NCI-H510A (cell line): ENCODE measurements at places on chromosomes 1 and 21.

DNA sequence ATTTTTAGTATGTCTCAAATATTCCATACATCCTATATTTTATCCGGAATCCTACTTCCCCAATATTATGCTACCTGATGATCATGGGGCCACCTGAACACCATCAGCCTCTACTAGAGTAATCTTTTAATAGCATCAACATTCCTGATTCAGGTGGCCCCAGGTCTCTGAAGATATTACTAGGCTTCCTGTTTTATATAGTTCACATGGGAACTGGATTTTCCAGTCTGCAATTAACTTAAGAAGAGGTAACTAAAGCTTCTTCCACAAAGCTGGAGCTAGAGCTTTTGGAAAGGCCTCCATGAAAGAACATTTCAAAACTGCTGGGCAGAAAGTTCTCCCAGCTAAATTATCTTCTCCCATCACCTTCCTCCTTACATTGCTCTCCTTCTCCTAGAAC lies 72.3 kb upstream of the ADAM30 start:
- no peak for DNase-seq

DNA sequence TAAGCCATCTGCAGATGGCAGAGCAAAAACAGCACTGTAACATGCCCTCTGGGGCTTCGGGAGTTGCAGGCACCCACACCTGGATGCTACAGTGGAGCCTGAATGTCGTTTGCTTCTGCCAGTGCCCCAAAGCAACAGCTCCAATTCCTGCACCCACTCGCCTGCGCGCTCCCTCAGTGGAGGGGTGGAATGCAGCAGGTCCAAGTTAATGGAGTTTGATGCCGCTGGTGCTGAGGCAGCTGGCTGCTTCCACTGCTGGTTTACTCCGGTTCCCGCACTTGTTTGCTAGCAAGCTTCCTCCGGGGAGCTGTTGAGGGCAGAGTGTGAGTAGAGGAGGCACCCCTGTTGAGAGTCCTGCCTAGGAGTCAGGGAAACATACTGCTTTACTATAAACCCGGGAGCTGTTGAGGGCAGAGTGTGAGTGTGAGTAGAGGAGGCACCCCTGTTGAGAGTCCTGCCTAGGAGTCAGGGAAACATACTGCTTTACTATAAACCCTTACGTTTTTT lies 584.0 kb upstream of the TMPRSS15 start:
- no peak for DNase-seq

GRCh38 chr21:37430184-37430821 lies 63.7 kb downstream of the DYRK1A start:
- DNase-seq, result no peak

DNA sequence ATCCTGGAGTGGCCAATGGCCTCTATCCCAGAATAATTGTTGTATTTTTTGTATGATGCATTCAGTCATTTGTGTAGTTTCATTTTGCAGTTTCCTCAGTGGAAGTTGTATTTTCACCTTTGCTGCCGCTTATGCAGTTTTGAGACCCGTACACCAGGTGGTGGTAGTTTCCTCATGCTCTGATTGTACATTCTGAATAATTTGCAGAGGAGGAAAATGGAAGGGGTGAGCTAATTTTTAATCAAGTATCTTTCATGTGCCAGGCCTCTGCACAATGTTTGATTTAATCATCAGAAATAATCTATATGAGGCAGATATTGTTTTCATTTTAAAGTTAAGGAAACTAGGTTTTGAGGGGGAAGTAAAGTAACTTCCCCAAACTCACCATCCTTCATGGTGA lies 29.5 kb downstream of the HLX start:
- no peak for DNase-seq

GRCh38 chr1:26138974-26139558 lies 19.8 kb upstream of the FAM110D start:
- DNase-seq, result peak; percentile 13

GRCh38 chr1:209890641-209891330 lies 47.2 kb upstream of the SYT14 start:
- DNase-seq, result no peak

DNA sequence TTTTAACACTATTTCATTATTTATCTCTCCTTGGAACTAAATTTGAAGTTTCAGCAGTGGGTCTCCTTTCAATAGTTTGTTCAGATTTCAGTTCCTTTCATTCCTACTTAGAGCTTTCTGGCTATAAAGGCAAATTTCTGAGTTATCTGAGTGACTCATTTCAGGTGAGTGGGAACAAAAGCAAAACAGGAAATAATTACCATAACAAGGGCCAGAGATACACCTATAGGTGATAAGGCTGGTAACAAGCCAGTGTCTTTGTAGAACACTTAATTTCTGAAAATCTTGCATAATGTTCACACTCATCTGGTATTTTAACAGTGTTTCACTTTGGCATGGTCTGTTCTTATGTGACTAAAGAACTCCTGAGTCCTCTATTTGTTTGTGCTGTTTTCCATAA lies 64.5 kb upstream of the PRRC2C start:
- no peak for DNase-seq

- no peak for DNase-seq
Observed at GRCh38 chr21:16624479-16625118, 888.2 kb upstream of the CXADR start.

DNA sequence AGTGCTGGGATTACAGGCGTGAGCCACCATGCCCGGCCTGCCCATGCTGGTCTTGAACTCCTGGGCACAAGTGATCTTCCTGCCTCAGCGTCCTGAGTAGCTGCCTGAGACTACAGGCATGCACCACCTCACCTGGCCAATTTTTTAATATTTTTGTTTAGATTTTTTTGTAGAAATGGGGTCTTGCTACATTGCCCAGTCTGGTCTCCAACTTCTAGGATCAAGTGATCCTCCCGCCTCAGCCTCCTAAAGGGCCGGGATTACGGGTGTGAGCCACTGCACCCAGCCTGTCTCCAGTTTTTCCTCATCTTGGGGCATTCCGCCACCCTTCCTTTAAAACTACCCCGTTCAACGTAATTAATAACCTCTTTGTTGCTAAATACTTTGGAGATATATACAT lies 7.4 kb downstream of the PMF1 start:
- DNase-seq, result no peak

- peak; percentile 72 for DNase-seq
Observed at GRCh38 chr1:156504438-156504813, 3.9 kb upstream of the MEF2D start.

- no peak for DNase-seq
Observed at GRCh38 chr1:185342672-185343259, 25.7 kb upstream of the IVNS1ABP start.

GRCh38 chr1:247529771-247530355 lies 6.4 kb downstream of the OR2C3 start:
- no peak for DNase-seq

- no peak for DNase-seq
Observed at GRCh38 chr1:112849425-112850033, 106.5 kb downstream of the SLC16A1 start.

- DNase-seq, result peak; percentile 31
Observed at GRCh38 chr1:110210604-110211495, 736 bp downstream of the KCNC4 start.

GRCh38 chr1:18118078-18118477 lies 10.5 kb downstream of the IGSF21 start:
- peak; percentile 62 for DNase-seq

DNA sequence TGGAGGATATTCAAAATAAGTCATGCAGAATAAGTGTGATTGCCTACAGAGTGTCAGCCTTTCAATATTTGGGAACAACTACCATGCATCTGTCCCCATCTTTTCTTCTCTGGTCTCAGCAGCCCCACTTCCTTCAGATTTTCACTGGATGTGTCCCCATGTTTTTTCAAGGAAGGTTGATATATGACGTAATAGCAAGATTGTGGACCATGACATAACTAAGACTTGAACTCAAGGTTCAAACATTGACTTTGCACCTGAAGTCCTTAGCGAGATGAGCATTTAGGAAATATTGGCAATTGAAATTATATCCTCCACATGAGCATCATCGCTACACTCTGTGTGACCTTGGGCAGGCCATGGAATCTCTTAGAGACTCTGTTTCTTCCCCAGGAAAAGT lies 5.8 kb downstream of the NAV1 start:
- no peak for DNase-seq

DNA sequence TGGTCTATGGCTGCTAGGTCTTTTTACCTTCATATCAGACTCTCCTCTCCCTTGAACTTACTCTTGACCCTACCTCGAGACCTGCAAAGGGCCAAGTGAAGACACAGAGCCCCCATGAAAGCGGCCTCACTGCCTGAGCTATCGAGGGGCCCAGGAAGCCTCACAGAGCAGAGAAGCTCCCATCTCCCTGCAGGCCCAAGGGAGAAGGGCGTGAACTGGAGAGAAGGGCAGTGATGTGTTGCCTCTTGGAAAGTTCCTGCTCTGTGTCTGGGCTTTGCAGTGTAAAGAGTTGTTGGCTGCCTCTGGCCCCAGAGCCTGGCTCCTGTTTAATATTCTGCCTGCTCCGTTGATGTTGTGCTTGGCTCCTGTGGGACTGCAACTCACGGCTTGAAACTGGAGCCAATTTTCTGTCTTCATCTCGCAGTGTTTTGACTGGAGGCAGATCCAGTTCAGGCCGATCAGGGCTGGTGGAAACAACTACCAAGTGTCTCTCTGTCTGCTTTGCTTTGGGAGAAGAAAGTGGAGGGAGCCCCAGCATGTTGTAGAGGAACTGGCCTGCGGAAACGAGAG lies 4.3 kb downstream of the SERTAD4 start:
- DNase-seq, result no peak

DNA sequence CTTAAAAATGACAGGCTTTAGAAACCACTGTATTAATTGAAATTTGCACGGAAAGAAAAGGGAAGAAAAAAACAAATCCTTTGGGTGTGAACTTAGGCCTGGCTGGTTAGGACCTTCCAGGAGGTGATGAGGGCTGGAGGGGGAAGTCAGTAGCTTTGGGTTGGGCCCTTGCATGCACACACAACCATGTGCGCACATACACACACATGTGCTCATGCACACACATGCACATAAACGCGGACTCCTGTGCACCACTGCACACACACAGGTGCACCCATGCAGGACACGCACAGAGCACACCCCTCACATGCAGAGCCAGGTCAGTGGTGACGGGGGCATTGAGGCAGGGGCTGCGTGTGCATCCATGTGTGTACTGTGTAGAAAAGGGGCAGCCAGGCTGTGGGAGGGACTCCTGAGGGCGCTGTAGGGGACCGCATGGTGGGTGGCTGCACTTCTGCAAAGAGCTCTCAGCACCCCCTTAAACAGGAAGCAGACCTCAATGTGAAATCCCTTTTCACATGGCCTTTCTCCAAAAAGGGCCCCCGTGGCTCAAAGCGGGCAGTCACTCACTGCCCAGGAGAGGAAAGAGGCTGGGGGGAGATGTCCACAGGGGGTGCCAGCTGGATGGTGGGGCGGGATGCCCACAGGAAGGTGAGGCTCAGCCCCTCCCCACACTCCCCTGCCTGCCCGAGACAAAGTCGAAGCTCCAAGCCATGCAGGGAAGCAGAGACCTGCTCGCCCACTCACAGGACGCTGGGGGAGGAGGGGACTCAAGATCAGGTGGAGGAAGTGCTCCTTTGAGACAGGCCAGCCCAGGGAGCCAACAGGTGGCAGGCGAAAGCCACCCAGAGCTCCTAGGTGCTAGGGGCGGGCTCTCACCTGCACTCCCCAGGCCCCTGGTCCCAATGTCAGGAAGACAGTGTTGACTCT lies 95.2 kb downstream of the ITPKB start:
- DNase-seq, result no peak

DNA sequence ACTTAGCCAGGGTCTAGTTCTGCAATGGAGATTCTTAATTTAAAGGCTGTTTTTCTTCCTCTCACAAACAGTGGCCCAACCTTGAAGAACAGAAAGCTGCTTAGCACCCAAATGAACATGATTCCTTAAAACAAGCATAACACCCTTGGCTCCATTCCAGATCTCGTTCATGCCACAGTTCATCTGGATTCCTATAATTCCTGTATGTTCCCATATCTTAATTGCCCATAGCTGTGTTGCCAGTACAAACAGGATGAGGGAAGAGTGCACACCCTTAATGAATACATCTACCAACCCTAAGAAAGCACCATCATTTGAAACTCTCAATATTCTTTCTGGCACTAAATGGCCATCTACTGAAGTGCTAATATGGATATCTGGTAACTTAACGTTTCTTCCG lies 45.5 kb downstream of the TGFB2 start:
- DNase-seq, result no peak

DNA sequence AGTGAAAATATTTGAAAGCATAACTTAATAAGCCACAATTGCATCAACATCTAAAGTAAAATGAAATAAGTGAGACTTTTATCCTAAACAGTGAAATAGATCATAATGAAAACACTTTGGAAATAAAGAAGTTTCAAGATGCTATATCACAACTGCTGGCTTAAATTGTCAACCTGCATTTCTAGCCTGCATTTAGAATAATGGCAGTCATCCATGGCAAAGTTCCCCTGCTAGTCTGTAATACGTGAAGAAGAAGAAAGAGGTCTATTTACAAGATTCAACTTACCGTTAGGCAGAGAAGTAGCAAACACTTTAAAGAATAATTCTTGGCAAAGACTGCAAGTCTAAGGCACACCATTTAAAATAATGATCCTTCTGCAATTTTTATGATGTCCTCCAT lies 133.6 kb downstream of the DPYD start:
- no peak for DNase-seq

- no peak for DNase-seq
Observed at GRCh38 chr1:205518661-205519540, 14.4 kb downstream of the CDK18 start.

- no peak for DNase-seq
Observed at GRCh38 chr1:173403996-173404395, 73.1 kb upstream of the PRDX6 start.

DNA sequence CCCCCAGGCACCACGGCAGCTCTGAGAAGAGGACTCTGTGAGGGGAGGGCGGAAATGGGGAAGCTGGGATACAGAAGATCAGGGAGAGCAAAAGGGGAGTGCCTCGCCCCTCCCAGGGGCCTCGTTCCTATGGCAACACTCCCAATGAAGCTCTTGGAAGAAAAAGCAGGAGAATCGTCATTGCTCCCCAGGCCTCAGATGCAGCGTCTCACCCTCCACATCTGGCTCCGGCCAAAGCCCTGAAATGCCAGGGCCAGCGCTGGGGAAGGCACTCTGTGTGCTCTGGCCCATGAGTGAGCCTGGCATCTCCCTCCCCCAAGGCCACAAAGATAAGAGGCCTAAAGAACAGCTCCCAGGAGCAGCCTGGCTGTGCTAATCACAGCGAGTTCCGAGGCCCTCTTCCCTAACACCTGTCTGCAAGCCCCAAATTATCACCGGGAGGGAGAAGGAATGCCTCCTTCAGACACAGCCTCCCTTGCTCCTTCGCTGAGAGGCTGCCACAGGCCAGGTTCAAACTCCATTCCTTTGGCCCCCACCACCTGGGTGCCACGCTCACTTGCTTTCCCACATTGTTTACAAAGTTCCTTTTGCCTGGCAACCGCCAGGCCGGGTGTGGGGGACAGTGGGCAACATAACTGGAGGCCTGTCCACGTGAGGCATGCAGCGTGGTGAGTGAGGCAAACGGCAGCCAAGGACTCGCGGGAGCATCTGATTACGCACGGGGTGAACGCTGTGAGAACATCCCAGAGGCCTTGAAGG lies 27.8 kb downstream of the ECE1 start:
- no peak for DNase-seq

- DNase-seq, result no peak
Observed at GRCh38 chr1:40567825-40568224, 36.4 kb downstream of the ZNF684 start.

GRCh38 chr1:209850342-209850979 lies 22.7 kb downstream of the UTP25 start:
- DNase-seq, result peak; percentile 21

GRCh38 chr1:93774707-93775106 lies 93.1 kb upstream of the BCAR3 start:
- DNase-seq, result no peak

GRCh38 chr1:207578796-207579435 lies 66.0 kb upstream of the CR1L start:
- no peak for DNase-seq

GRCh38 chr1:226541231-226541630 lies 7.3 kb upstream of the STUM start:
- DNase-seq, result no peak
